D341Med (cell line): ENCODE measurements at places on chromosomes 2 and 18.

- no peak for DNase-seq
Measured at GRCh38 chr2:189521699-189522434, 58.7 kb downstream of the SLC40A1 start.

DNA sequence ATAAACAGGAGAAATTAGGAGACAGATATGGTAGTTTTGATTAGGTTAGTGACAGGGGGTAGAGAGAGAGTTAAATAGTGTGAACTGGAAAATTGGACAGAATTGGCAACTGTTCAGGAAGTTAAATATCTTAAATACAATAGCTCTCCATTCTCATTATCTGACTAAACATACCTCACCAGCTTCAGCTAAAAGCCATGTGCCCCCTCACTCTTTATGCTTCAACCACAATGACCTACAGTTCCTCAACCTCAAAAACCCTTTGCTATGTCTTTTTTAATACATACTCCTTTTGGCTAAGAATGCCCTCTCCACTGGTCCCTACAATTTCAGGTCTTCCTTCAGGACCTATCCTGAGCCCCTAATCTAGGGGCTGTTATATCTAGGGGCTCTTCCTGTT, 740.2 kb upstream of the ZEB2 start:
- DNase-seq, result no peak

GRCh38 chr2:100517556-100517955, 45.2 kb upstream of the PDCL3 start:
- DNase-seq, result no peak

DNA sequence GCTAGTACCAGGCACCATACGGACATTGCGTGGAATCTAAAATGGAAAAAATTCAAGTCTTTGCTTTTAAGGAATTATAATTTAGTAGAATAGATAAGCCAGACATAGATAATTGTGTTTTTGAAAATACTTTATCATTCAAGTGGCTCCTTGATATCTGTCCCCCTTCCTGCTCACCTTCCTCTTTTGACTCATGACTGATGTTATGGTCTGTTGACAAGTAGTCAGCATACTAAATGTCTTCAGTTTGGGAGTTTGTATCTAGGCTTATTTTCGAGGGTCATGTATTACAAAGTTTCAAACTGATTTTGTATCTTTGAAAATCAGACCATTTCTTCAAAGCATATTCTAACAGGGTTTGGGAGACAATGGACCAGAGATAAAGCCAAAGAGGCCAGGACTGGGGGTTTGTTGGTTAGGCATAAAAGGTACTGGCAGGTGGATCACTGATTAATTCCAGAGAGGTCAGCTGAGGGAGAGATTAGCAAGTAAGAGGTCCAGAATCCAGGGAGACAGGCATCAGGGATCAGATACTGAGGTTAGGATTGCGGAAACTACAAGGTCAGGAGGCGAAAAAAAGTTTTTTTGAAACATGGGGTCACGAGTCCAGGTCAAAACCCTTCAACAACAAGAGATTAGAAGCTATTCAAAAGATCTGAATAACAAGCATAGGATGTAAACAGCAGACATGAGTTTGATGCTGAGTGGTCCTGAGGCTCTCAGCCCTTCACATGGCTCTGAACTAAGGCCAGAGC, 31.5 kb upstream of the KLHL14 start:
- no peak for DNase-seq

GRCh38 chr2:108288534-108289106, at the start of gene SULT1C2:
SULT1C2 (plus strand) TSS chr2:108288895; CDS start chr2:108293668, 4,773 bp downstream.
- no peak for DNase-seq

GRCh38 chr2:138298120-138298814, 203.3 kb upstream of the SPOPL start:
- DNase-seq, result no peak

DNA sequence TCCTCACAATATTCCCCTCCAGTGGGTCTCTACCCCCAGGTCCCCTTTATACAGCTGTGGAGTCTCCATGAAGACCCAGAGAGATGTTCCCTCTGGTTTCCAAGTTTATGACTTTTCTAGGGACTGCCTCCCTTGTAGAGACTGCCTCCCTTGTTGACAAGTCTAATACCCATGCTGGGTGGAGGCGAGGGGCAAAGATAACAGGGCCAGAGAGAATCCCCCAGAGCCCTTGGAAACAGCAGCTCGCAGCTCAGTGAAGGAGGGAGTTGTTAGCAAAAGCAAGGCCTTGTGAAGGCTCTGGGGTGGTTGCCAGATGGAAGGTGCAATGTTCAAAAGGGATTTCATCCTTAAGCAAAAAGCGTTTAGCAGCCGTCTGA, 75.0 kb upstream of the GATA6 start:
- DNase-seq, result no peak

- no peak for DNase-seq
Measured at GRCh38 chr2:234145057-234145456, 94.6 kb downstream of the SPP2 start.

GRCh38 chr18:67308819-67309218, 207.7 kb downstream of the DSEL start:
- DNase-seq, result no peak

- DNase-seq, result no peak
Measured at GRCh38 chr2:7262727-7263126, 345.5 kb downstream of the RNF144A start.

DNA sequence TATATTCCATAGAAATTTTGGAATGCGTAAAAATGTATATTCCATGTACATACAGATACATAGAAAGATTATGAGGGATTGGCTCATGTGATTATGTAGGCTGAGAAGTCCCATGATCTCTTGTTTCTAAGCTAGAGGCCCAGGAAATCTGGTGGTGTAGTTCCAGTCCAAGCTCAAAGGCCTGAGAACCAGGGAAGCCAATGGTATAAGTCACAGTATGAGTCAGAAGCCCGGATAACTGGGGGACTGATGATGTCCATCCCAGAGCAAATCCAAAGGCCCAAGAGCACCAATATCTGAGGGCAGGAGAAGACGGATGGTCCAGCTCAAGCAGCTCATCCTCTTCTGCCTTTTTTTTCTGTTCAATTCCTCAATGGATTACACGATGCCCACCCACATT, 385.0 kb upstream of the KLHL29 start:
- DNase-seq, result no peak

GRCh38 chr18:44922968-44923367, 242.3 kb downstream of the SETBP1 start:
- no peak for DNase-seq
